Fibroblast of the conjunctiva (primary cell): ENCODE measurements at places on chromosomes 1 and 21.

- no peak for DNase-seq
Measured at GRCh38 chr21:42086969-42087368, 15.9 kb downstream of the UMODL1 start.

- no peak for DNase-seq
Measured at GRCh38 chr1:189216886-189217285, 1260.8 kb downstream of the BRINP3 start.

DNA sequence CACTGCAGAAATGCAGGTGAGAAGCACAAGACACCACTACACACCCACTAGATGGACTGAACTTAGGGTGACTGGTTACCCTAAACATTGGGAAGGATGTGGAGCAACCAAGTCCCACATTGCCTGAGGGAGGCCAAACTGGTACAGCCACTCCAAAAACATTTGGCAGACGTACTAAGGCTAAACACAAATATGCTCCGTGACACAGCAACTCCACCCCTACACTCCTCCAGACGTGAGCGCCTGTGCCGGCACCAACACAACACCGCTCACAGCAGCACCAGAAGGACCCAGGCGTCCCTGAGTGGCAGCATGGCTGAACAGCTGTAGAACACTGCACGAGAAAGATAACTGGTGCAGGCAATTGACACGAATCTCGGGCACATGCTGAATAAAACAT lies 14.7 kb downstream of the PTTG1IP start:
- no peak for DNase-seq

- no peak for DNase-seq
Measured at GRCh38 chr1:58874342-58874741, 90.5 kb upstream of the JUN start.

DNA sequence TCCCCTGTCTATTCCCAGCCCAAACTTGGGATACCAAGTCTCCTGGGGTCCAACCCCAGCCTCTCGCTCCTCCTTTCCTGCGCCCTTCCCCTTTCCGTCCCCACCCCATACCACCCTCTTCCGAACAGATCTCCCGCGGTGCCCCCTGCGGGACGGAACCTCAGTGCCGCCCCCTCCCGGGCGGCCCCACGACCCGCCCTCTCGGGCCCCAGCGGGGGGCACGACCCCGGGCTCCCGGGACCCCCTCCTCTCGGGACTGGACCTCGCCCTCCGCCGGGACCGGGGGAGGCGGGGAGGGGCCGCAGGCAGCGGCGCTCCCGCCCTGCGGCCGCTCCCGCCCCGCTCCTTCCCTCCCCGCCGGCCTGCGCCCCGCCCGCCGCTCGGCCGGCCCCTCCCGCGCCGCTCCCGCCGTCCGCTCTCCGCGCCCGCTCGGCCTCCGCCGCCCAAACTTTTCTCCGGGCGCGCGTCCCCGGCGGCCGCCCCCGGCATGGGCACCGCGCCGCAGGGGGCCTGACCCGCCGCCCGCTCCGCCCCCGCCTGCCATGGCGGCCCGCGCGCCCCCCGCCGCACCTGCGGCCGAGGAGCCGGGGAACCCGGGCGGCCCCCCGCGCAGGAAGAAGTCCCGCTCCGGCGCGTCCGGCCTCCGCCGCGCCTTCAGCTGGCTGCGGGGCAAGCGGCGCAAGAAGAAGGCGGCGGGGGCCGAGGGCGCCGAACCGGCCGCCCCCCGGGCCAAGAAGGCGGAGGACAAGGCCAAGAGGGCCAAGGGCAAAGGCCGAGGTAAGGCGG lies 39.0 kb upstream of the SYNC start:
- DNase-seq = no peak

- no peak for DNase-seq
Measured at GRCh38 chr1:24640288-24640687, 2.8 kb upstream of the SRRM1 start.
